B cell (primary cell): ENCODE measurements at places on chromosomes 6 and 20. TPM values are rescaled to one million over a fixed set of nuclear protein-coding genes. Genes with fewer than 3 reads are reported as not detected.

Gene GMPR
- 0.41 TPM in 1 of 2 replicates, not detected in the other for total RNA-seq

Gene RSPH9
- total RNA-seq: 0.15 TPM in 1 of 2 replicates, not detected in the other

Gene STMND1
- total RNA-seq: not detected in 2 replicates

Gene MICAL1
- 202 TPM in 2 replicates for total RNA-seq

Gene SRC
- 16.8 and 20.4 TPM in 2 replicates for total RNA-seq

Gene SYCP2
- 4.5 and 4.7 TPM in 2 replicates for total RNA-seq

Gene HRH3
- not detected in 2 replicates for total RNA-seq

Gene COL9A3
- 96.3 and 98.6 TPM in 2 replicates for total RNA-seq

Gene MROH8
- total RNA-seq: 4.6 and 6.3 TPM in 2 replicates

Gene OOEP
- 0.97 TPM in 1 of 2 replicates, not detected in the other for total RNA-seq

Gene DNAAF9
- total RNA-seq: 7.6 and 7.7 TPM in 2 replicates

Gene BHLHE23
- not detected in 2 replicates for total RNA-seq

Gene RAET1G
- total RNA-seq: not detected in 2 replicates

Gene COL19A1
- total RNA-seq: 56.9 and 61.4 TPM in 2 replicates

Gene TEAD3
- 0.17 TPM in 2 replicates for total RNA-seq

Gene DEF6
- 105 and 116 TPM in 2 replicates for total RNA-seq

Gene CALHM5
- total RNA-seq: not detected in 2 replicates

Gene CGA
- not detected in 2 replicates for total RNA-seq

Gene CGAS
- 20.0 and 24.7 TPM in 2 replicates for total RNA-seq

Gene UST
- total RNA-seq: 16.9 TPM in 2 replicates

Gene VGLL2
- total RNA-seq: not detected in 2 replicates

Gene METTL24
- total RNA-seq: not detected in 2 replicates
